Fibroblast of lung (primary cell): ENCODE measurements at places on chromosomes 6 and 20.
A peak's percentile ranks its signal among the peaks of the same experiment; 100 is the strongest.

DNA sequence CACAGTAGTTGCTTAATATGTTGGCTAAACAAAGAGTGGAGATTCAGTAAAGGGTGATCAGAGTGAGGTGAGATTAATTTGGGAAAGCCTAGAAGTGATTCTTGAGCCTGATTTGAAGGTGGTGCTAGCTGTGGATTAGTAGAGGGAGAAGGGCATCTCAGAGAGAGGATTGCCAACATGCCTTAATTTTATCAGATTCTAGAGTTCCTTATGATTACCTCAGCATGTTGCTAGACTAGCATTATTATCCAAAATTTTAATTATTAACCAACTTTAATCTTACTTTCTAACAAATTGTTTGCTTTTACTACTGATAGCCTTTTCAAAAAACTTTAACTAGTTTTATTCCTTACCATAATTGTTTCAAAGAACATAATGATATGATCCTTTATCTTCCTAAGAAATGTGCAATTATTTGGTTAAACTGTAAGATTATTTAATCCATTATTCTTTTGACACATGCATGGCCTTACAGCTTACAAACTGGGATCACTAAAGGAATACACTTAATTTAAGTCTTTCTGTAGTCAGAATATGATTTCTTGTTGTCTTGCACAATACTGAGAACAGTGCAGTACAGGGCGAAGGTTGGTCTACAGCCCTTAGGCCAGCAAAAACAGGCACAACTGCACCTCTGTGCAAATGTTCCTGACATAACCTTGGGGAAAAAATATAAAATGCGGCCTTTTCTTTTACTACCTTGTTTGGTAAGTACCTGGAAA, 88.9 kb downstream of the SLC16A10 start:
- DNase-seq, result no peak

GRCh38 chr6:157811476-157812173, 11.4 kb upstream of the SNX9 start:
- peak; percentile 43 for DNase-seq

DNA sequence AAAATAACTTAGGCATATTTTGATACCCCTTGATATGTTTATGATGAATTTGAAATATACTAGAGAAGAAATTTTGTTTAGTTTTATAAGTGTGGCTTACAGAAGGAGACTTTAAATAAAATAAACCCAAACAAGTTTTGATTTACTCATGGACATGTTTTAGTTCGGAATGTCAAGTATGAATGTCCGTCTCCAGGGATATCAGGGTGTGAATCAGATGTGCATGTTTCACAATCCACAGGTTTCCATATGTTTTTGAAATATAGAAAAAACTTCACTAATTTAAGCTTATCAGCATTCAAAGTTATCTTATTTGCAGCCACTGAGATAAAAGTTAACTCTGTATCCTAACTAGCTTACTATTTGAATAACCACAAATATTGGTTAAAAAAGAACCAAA, 51.5 kb downstream of the PLCB1 start:
- peak; percentile 32 for DNase-seq

DNA sequence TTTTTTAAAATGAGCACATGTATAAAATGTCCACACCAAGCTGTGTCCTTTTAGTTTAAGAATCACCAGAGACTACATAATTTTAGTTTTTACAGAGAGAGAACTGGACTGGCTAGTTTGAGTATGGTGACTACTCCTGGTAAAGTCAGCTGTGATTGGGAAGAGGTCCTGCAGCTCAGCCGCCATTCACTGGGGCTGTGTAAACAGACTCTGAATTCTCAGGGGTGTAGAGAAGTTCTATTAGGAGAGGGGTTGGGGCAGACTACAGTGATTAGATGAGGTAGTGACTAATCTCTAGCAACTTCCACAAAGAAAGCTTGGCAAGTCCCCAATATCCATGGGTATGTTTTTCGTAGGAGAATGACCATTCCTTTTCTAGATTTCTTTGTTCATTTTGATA, 341.2 kb upstream of the MAP3K7 start:
- no peak for DNase-seq

- no peak for DNase-seq
These were observed 232.0 kb downstream of the BCAS1 start for GRCh38 chr20:53838311-53838868.

DNA sequence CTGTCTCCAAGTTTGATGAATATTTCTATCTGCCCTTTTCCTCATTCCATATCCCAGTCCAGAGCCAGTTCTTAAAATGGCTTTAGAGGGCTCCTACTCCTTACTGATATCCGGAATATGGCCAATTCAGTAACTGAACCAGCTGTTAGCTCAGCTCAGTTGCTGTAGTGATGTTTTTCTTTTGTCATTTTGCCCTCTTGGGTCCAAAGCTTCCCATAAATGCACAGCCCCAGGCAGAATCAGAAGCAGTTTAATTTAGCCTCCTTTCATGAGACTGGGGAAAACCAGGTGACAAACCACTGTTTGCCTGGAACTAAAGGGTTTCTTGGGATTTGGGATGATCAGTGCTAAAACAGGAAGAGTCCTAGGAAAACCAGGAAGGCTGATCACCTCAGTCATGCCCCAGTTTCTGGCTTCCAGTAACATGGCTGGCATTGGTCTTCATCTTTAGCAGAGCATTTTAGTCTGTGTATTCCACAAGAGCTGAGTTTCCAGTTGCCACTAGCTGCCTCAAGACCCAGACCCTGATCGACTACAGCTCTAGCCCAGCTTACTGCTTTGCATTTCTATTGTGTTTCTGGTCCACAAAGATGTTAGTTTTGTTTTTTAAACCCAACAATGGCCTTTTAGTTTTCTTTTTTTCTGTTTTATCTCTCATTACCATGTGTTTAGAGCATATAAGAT, 40.6 kb upstream of the REV3L start:
- no peak for DNase-seq

- no peak for DNase-seq
These were observed 287.5 kb downstream of the LRFN2 start for GRCh38 chr6:40299681-40300080.

GRCh38 chr6:149960488-149960887, 3.3 kb upstream of the ULBP1 start:
- DNase-seq, result no peak

GRCh38 chr20:23574977-23575376, 6.7 kb upstream of the CST9L start:
- DNase-seq, result no peak

DNA sequence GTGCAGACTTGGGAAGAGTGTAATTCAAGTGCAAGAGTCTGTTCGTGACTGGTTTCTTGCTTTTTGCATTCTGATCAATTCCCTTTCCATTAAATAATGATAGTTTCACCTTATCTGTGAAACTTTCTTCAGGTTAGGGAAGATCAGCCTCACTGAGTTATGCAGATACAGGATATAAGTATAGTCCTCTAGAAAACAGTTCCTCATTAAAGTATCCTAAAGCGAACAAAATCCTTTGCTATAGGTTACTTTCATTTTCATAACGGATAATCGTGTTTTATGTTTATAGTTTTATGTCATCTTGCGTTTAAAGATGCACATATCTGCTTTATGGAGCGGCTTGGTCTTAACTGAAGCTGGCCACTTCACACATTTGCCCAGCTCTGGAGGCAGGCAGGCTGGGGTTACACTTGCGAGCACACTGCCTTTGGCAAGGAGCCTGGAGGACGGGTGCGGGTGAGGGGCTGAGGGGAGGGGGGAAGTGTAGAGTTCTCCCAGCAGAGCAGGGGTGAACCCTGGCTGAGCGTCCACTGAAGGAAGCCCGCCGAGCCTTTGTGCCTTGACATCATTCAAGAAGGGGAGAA, 123.5 kb upstream of the IFNGR1 start:
- DNase-seq, result peak; percentile 34

- no peak for DNase-seq
These were observed 76.4 kb downstream of the HMGN3 start for GRCh38 chr6:79157961-79158644.

GRCh38 chr6:116491610-116492330, 19.7 kb upstream of the CALHM5 start:
- DNase-seq, result no peak

- DNase-seq, result peak; percentile 36
These were observed 88.2 kb downstream of the TCP11 start for GRCh38 chr6:35052694-35053565.

DNA sequence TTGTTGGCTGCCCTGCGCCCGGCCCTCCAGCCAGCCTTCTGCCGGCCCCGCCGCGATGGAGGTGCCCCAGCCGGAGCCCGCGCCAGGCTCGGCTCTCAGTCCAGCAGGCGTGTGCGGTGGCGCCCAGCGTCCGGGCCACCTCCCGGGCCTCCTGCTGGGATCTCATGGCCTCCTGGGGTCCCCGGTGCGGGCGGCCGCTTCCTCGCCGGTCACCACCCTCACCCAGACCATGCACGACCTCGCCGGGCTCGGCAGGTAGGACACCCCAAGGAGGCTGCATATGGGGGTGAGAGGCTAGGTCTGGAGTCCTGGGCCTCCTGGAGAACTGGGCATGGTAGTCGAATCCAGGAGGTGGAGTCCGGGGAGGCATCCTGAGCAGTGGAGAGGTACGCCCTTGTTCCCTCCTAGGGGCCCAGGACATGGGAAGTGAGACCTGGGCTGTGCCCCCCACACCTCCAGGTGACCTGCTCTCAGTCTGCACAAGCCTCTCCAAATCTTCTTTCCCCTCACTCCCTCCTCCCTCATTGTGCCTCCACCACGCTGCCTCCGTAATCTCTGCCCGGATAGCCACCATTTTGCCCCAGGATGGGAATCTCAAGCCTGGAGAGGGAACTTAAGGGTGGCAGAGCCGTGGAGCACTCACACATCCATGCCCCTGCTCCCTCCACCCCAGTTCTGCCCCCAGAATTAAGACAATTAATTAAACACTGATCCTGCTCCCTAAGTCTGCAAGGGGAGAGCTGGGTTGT, 541 bp downstream of the CDC25B start:
- DNase-seq, result no peak

- peak; percentile 95 for DNase-seq
These were observed 101.3 kb downstream of the RTN4IP1 start for GRCh38 chr6:106527979-106528378.

DNA sequence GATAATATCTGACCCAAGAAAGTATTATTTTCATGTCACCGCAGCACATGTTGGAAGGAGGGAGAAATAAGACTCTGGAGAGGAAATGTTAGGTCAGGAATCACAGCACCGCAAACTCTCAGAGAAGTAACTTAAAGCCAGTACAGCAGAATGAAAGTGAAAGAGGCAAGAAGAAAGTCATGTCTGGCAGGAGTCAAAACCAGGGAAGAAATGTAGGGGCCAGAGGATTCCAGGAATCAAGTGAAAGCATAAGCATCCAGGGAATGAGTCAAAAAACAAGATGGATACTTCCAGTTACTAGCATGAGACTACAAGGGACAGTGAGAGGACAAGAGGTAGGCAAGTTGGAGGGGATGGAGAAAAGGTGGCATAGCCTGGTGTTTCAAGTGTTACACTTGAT, 80.4 kb downstream of the AK9 start:
- no peak for DNase-seq

DNA sequence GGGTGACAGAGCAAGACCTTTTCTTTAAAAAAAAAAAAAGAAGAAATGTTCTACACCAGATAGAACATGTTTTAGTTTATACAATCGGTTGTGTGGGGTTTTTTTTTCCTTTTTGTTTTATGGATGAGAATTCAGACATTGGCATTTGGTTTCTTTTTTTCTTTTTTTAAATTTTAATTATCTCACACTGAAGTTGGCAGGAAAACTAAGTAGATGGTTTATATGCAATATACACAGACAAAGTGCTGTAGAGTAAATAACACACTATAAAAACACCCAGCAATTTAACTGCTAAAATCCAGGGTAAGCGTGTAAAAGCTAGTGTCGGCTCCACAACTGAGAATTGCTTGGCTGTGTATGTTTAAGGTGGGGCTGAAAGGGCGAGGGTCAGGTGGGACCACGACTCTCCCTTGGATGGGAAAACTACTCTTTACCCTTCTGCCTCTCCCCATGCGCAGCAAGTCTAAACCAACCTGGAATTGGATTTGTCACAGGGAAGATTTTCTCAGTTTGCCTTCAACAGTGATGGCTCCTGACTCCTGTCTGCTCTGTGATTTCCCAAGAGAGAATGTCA, 147.1 kb upstream of the MARCKS start:
- DNase-seq, result no peak

- no peak for DNase-seq
These were observed 153.9 kb downstream of the DTNBP1 start for GRCh38 chr6:15508931-15509330.

- peak; percentile 58 for DNase-seq
These were observed 87.7 kb downstream of the TMEM242 start for GRCh38 chr6:157235600-157236039.

GRCh38 chr6:31718265-31718664, 3.1 kb downstream of the LY6G6D start:
- no peak for DNase-seq

DNA sequence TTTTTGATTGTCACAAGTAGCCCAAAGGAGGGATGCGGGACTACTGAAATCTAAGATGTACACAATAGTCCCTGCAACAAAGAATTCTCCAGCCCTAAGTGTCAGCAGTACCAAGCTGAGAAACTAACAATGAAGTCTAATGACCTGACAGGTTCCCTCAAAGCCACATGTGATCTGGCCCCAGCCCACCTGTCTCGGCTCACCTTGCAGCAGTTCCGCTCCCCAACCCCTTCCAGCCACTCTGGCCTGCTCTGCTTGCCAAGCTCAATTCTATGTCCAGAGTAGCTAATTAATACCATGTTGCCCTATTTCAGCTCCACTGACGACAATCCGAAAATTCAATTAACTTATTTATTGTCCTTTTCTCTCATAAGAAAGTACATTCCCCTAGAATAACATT, 72.1 kb downstream of the ZMYND8 start:
- DNase-seq, result no peak

DNA sequence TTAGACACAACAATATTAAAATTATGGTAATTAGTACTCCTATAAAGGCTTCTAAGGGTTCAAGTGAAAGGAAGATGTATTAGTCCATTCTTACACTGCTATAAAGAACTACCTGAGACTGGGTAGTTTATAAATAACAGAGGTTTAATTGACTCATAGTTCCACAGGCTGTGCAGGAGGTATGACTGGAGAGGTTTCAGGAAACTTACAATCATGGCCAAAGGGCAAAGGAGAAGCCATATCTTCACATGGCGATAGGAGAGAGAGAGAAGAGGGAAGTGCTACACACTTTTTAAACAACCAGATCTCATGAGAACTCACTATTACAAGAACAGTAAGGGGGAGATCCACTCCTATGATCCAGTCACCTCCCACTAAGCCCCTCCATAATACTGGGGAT, 52.9 kb downstream of the TINAG start:
- no peak for DNase-seq
